ENCODE measurements at places on chromosomes 2 and 18. TPM values are rescaled to one million over a fixed set of nuclear protein-coding genes. Genes with fewer than 3 reads are reported as not detected.

Gene PCARE
- total RNA-seq = 0.53 TPM

Gene ASPRV1
- total RNA-seq = 5.6 TPM

- DNase-seq = no peak
These were observed 130.7 kb downstream of the TPO start for GRCh38 chr2:1543776-1544477.

GRCh38 chr2:143030127-143030526 is 99.1 kb upstream of the ARHGAP15 start:
- no peak for DNase-seq

- DNase-seq = no peak
These were observed 10.3 kb downstream of the MOCOS start for GRCh38 chr18:36197511-36198166.
